ENCODE measurements at places on chromosomes 13 and 19. TPM values are rescaled to one million over a fixed set of nuclear protein-coding genes. Genes with fewer than 3 reads are reported as not detected.

PSG11 gene
- total RNA-seq, result 0.28 TPM

ZNF471 gene
- total RNA-seq, result 2.3 TPM

DNA sequence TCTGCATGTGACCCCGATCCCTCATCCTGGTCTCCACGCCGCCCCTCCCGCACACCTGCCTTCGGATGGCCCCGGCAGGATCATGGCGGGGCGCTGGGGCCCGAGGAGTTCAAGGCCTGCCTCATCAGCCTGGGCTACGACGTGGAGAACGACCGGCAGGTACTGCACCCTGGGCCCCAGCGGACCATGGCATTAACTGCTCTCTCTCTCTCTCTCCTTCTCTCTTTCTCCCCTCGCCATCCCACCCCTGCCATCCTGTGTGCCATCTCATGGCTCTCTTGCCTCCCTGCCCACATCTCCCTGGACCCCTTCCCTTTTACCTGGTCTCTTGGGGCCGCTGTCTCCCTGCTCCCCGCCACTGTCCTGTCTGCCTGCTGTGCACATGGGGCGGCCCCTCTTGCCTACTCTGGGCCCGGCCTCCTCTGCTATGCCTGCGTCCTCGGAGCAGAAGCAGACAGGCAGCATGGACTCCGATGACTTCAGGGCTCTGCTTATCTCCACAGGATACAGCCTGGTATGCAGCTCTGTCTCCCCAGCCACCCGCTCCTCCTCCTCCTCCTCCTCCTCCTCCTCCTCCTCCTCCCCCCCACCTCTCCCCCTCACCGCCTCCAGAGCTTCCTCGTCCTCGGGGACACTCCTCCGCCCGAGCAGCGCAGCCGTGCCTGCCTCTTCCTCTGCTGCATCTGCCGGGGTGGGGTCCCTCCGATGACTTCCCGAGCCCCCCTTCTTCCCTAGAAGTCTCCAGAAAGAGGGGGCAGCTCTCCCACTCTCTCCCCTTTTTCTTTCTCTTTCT lies 16.2 kb downstream of the CAPN12 start:
- H3K4me1 ChIP-seq, result 0 out of 2 replicates have a peak, but pooled peaks cover 2% of the 10 kb centered on the region
- DNase-seq, result no peak
- no peak overlapping the region for H3K27ac ChIP-seq
- no peaks in the 10 kb centered on the region for H3K27me3 ChIP-seq
- peaks cover 78% of the 10 kb centered on the region for H3K36me3 ChIP-seq
- no peak overlapping the region for H3K4me3 ChIP-seq

GRCh38 chr19:41753159-41753558 lies 2.2 kb upstream of the CEACAM6 start:
- H3K36me3 ChIP-seq, result no peaks in the 10 kb centered on the region
- H3K27ac ChIP-seq, result no peak overlapping the region
- no peak overlapping the region for H3K4me3 ChIP-seq

- no peak overlapping the region for H3K4me3 ChIP-seq
- no peaks in the 10 kb centered on the region for H3K27me3 ChIP-seq
- DNase-seq, result peak; percentile 45
- peak overlapping the region; percentile 92 for H3K27ac ChIP-seq
Observed at GRCh38 chr13:114112231-114112825, 20.1 kb downstream of the RASA3 start.

- H3K27me3 ChIP-seq, result no peaks in the 10 kb centered on the region
- H3K27ac ChIP-seq, result no peak overlapping the region
- H3K36me3 ChIP-seq, result no peaks in the 10 kb centered on the region
- peak; percentile 1 for DNase-seq
- no peak overlapping the region for H3K4me3 ChIP-seq
Observed at GRCh38 chr13:103876571-103876970, 810.4 kb upstream of the SLC10A2 start.

DNA sequence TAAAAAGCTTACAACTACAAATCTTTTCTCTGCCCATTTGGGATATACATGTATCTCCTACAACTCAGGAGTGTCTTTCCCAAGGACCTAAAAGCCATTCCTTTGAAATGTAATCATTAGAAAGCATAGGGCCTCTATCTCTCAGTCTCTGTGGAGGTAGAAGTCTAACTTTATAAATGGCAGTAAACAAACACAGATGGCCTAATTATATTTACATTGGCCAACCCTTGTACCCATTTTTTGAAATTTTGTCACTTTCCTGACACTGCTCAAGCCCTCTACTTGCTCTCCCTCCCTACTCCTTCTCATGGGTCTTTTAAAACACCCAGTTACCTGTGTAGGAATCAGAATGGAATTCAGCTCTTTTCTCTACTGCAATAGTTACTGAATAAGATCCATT lies 24.8 kb downstream of the RNF6 start:
- no peaks in the 10 kb centered on the region for H3K36me3 ChIP-seq
- H3K27me3 ChIP-seq, result no peaks in the 10 kb centered on the region
- no peak for DNase-seq
- H3K4me3 ChIP-seq, result no peak overlapping the region

DNA sequence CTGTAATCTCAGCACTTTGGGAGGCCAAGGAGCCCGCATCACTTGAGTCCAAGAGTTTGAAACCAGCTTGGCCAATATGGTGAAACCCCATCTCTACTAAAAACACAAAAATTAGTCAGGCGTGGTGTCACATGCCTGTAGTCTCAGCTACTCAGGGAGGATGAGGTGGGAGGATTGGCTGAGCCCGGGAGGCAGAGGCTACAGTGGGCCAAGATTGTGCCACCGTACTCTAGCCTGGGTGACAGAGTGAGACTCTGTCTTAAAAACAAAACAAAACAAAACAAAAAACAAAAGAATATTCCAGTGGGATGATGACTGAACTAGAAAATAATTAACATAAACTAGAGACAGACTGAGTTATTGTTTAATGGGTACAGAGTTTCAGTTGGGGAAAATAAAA lies 81.7 kb upstream of the ABCC4 start:
- H3K4me1 ChIP-seq, result peaks cover 3% of the 10 kb centered on the region
- no peak overlapping the region for H3K4me3 ChIP-seq
- no peak for DNase-seq
- H3K27me3 ChIP-seq, result peaks cover under 1% of the 10 kb centered on the region
- no peak overlapping the region for H3K27ac ChIP-seq

DNA sequence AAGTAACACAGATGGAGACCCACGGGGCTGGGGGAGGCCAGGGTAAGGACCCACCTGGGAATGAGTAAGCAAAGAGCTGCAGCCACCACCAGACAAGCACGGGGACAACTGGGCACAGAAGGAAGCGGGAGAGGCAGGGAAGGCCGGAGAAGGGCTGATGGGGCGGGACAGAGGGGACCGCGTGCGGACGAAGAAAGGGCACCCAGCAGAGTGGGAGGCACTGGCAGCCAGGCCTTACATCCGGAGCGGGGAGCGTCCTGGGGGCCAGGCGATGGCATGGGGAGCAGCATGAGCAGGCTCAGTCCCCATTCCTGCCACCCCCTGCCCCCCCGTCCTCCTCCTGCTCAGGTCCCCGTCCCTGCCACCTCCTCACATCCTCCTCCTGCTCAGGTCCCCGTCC lies 3.0 kb downstream of the PROZ start:
- no peaks in the 10 kb centered on the region for H3K36me3 ChIP-seq
- H3K4me3 ChIP-seq, result no peak overlapping the region
- no peaks in the 10 kb centered on the region for H3K27me3 ChIP-seq
- peaks cover 6% of the 10 kb centered on the region for H3K4me1 ChIP-seq

GRCh38 chr13:30577401-30577852 lies 40.3 kb upstream of the USPL1 start:
- DNase-seq, result peak; percentile 95
- no peak overlapping the region for H3K27ac ChIP-seq
- H3K36me3 ChIP-seq, result no peaks in the 10 kb centered on the region
- H3K27me3 ChIP-seq, result no peaks in the 10 kb centered on the region
- H3K4me1 ChIP-seq, result peaks cover 7% of the 10 kb centered on the region

GRCh38 chr13:107104631-107105030 lies 536.7 kb upstream of the ARGLU1 start:
- peaks cover 3% of the 10 kb centered on the region for H3K4me1 ChIP-seq
- no peak overlapping the region for H3K4me3 ChIP-seq
- no peaks in the 10 kb centered on the region for H3K27me3 ChIP-seq

DNA sequence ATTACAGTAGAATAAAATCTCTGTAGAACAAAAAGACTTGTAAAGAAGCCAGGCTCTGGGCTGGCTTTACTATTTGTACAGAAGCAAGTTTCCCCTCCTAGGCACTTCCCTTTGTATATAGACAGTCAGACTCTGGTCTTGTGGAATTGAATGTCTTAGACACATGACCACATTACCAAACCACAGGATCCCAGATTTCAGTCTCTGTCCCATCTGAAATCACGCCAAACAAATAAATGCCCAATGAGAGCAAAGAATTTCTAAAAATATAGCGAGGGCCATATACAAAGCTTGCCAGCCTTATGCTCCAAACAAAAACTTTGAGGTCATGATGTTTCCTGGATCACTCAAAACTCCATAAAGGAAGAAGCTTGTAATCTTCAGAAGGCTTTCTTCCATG lies 23.9 kb downstream of the CCDC70 start:
- H3K4me1 ChIP-seq, result no peaks in the 10 kb centered on the region
- H3K27me3 ChIP-seq, result peaks cover 12% of the 10 kb centered on the region
- H3K36me3 ChIP-seq, result no peaks in the 10 kb centered on the region
- no peak overlapping the region for H3K27ac ChIP-seq
- H3K4me3 ChIP-seq, result no peak overlapping the region

- no peak overlapping the region for H3K27ac ChIP-seq
- no peaks in the 10 kb centered on the region for H3K36me3 ChIP-seq
- no peak for DNase-seq
- no peak overlapping the region for H3K4me3 ChIP-seq
- H3K4me1 ChIP-seq, result no peaks in the 10 kb centered on the region
Observed at GRCh38 chr13:54706336-54706735, 1677.7 kb downstream of the OLFM4 start.
